G401 (cell line): ENCODE measurements at places on chromosomes 6 and 20. TPM values are rescaled to one million over a fixed set of nuclear protein-coding genes. Genes with fewer than 3 reads are reported as not detected.

DNA sequence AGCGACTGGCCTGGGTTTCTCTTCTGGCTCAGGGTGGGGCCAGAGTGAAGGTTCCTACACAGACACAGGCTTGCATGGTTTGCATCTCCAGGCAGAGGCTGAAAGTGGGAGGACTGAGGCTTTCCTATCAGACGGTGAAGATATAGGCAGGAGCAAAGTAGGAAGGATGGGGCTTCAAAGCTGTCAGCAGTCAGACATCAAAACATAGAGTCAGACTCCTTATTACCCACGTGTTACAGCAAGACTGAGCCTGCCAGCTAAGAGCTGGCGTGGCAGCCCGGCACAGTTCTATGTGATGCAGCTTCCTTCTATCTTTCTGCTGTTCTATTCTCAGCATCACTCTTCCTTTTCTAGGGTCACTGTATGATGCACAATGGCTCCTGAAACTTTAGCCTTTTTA lies 445.1 kb downstream of the DOK5 start:
- DNase-seq = no peak

- DNase-seq = no peak
Observed at GRCh38 chr20:15655295-15655874, 917.9 kb downstream of the KIF16B start.

GRCh38 chr6:14118091-14118439 lies 493 bp downstream of the CD83 start:
- DNase-seq = no peak

- no peak for DNase-seq
Observed at GRCh38 chr6:132659082-132659481, at the start of gene TAAR1. TAAR1 (minus strand) TSS chr6:132659182; CDS start chr6:132646003, 13,179 bp downstream.

GRCh38 chr6:147390909-147391536 lies 117.5 kb upstream of the SAMD5 start:
- peak; percentile 29 for DNase-seq

GRCh38 chr6:18511211-18511610 lies 124.1 kb downstream of the RNF144B start:
- DNase-seq = no peak

SLC22A16 gene
- 0.12 and 2.0 TPM in 2 replicates for total RNA-seq

LZTS3 gene
- 10.4 and 15.2 TPM in 2 replicates for total RNA-seq
